Stimulated activated CD8-positive, alpha-beta memory T cell treated with anti-CD3 and anti-CD28 coated beads, Interleukin-4, amount 100 ng/mL, for 1 hour (primary cell): ENCODE measurements at places on chromosomes 5 and 9.

DNA sequence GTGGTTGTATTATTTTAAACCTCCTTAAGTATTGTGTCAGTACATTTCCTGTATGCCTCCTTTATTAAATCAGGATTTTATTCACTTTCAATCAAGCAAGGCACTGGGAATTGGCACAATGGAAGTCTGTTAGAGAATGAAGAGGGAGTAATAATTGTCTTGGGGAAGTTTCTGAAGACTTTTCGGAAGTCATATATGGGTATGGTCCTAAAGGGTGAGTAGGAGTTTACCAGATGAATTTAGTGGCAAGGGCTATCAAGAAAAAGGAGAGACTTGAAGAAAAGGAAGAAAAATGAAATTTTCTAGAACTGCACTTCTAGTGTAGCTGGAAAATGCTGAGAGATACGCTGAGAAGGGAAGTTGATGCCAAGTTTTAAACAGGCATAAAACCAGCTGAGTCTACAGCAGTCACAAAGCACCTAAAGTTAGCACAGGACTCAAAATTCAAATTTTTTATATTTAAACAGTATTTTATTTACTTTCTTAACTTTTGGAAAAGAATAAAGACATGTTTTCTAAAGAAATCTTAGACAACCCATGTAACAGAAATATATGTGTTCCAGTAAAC lies 184.9 kb downstream of the SMC2 start:
- no peak for DNase-seq

DNA sequence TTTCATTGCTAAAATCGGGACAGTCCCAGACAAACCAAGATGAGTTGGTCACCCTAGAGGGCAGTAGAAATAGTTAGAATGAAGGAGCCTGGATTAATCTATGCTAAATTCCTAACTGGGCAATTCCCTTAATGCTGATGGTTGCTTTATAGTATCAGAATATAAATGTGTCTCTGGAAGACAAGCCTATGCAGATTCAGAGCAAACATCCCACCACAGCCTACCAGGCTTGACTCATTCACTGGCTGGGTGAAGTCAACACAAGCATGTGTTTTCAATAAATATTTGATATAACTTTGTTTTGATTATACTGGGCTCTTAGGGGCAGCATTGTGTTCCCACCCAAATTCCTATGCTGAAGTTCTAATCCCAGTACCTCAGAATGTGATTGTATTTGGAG lies 79.3 kb downstream of the RMI1 start:
- no peak for DNase-seq

DNA sequence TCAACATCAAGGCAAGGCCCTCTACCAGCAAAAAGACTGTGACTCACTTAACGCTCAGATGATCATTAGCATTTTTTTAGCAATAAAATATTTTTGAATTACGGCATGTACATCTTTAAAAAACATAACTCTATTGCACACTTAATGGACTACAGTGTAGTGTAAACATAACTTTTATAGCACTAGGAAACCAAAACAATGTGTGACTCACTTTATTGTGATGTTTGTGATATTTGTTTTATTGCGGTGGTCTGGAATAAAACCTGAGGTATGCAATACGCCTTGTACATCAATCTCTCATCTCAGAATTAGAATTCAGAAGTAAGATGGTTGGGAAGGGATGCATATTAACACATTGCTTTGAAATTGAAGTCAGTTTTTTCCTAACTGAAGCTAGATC lies 106.9 kb upstream of the PTCH1 start:
- DNase-seq, result no peak

DNA sequence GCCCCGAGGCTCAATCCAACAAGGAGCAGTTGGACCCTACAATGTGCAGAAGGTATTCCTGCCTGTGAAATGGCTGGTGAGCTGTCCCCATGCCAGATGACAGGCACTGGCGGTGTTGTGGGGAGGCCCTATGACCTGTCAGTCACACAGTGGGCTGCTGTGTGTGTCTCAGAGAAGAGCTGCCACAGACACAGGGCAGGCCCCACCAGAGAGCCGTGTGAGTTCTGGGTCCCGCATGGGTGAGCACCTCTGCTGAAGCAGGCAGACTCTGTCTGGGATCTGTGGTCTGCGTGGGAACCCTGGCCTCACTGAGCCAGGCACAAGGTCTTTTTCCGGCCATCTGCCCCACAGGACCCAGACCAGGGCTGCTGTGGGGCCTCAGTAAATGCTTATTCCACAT lies 37.3 kb upstream of the PITX1 start:
- no peak for DNase-seq
